ENCODE measurements at places on chromosomes 1 and 21.

DNA sequence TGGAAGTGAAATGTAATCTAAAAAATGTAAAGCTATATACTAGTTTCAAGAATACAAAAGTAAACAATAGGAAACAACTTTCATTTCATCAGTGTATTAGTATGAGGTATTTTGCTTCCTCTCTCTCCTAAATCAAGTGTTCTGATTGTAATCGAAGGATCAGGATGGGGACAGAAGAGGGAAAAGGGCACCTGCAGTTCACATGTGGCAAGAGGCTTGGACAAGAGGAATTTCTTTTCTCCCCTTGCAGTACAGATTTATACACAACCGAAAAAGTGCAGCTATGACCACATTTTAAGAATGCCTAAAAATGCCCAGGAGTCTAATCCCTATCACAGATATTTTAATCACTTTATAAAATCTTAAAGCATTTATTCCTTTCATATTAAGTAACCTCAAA is 63.7 kb downstream of the NRIP1 start:
- no peak for DNase-seq

- DNase-seq: no peak
These were observed 43.7 kb upstream of the CDC42BPA start for GRCh38 chr1:227362039-227362438.

- DNase-seq: no peak
These were observed 13.8 kb upstream of the CAMTA1 start for GRCh38 chr1:6771441-6771769.

DNA sequence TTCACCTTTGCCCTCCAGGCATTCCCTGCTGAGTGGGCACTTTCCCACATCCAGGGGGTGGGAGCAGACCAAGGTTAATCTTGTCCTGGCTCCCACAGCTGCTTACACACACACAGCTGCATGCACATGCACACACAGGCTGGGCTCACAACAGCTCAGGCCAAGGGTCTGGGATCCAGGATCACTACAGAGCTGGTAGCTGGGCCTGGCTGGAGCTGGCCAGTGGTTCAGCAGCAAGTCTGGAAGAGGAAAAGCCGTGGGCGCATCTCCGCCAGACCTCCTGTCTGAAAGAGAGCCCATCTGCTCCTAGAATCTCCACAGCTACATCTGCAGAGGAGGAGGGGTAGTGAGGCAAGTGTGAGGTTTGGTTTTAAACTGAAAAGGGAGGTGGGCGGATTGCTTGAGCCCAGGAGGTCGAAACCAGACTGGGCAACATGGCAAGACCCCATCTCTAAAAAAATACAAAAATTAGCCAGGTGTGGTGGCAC is 3.8 kb downstream of the CDK18 start:
- DNase-seq: no peak

DNA sequence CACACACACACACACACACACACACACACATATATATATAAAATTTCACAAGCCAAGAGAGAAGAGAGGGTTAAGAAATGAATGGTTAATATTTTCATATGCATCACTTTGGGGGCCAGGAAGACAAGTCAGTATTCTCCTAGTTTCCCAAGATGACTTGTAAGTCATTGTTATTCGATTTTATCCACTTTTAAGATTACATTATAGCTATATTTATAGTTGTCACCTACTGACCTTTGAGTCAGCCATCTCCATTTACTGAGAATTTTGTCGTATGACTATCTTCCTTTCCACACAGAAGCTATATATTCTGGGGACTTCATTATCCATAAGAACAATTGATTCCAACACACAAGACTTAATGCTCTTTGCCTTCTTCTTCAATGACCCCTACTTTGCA is 8.9 kb downstream of the LYST start:
- no peak for DNase-seq

DNA sequence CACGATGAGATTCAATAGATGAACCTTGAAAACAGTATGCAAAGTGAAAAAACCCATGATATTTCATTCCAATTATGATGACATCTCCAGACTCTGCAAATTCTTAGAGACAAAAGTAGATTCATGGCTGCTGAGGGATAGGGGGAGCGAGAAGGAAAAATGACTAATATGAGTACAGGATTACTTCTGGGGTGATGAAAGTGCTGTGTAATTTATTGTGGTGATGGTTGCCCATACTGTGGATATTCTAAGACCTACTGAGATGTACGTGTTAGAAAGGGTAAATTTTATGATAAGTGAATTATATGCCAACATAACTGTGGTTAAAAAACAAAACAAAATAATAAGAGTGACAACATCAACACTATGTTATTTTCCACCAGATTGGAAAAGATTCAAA is 18.9 kb upstream of the RGS7 start:
- no peak for DNase-seq

GRCh38 chr1:43552813-43553212 is 22.1 kb downstream of the PTPRF start:
- DNase-seq: no peak

- no peak for DNase-seq
These were observed 53.5 kb downstream of the S1PR1 start for GRCh38 chr1:101290119-101290921.

DNA sequence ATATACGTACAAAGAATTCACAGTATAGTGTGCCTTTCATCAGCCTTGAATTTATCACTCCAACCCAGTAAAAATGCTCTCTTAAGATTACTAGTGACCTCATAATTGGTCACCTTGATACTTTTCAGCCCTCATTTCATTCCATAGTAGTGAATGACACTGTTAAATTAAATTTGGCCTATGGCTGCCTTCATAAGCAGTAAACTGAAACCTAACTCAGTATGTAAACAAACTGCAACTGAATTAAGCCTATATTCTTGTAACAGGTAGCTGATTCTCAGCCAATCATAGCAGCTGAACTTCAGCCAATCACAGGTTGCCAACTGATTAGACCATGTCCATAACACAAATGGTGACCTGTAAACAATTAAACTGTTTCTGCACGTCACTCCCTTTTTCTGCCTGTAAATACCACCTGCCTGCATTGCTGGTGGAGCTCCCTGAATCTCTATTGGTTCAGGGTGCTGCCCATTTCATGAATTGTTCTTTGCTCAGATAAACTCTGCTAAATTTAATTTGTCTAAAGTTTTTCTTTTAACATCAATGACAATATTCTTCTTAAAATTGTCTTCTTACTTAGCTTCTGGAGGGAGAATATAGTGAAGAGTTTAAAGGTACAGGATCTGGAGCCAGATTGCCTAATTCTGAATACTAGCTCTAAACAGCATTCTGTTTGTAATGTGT is 24.0 kb upstream of the CAMSAP2 start:
- DNase-seq: no peak

- DNase-seq: no peak
These were observed 8.0 kb upstream of the SPOCD1 start for GRCh38 chr1:31823780-31824179.

DNA sequence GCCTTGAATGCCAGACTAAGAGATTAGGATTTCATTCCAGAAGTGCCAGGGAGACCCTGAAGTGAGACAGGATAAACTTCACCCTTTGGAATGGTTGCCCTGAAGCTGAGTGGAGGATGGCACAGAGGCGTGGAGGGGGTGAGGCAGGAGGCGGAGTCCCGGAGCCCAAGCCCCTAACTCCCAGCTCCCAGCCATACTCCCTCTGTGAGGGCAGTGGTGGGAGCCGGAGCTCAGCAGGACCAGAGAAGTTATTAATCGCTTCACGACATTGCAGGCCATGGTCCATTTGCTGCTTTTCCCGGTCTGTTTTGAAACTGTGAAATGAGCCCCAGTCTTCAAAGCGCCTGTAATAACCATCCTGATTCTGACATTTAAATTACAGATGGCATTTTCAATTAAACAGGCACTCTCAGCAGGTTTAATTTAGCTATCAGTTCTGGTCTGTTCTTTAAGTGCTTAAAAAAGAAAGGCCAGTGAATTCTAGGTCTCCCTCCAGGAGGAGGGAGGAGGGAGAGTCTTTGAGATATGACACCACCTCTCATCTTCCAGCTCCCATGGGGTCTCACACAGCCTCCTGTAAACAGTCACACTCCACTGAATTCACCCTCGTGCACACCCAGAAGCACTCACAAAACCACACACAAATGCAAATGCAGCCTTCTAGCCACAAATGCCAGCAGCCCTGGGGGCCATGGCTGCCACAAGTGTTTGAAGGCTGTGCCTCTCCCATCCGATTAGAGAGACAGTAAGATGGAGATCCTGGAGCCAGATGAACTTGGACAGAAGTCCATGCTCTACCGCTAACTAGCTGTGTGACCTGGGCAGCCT is 19.6 kb downstream of the FBXO2 start:
- peak; percentile 61 for DNase-seq

- DNase-seq: no peak
These were observed 426.8 kb upstream of the VAMP3 start for GRCh38 chr1:7344299-7344698.

DNA sequence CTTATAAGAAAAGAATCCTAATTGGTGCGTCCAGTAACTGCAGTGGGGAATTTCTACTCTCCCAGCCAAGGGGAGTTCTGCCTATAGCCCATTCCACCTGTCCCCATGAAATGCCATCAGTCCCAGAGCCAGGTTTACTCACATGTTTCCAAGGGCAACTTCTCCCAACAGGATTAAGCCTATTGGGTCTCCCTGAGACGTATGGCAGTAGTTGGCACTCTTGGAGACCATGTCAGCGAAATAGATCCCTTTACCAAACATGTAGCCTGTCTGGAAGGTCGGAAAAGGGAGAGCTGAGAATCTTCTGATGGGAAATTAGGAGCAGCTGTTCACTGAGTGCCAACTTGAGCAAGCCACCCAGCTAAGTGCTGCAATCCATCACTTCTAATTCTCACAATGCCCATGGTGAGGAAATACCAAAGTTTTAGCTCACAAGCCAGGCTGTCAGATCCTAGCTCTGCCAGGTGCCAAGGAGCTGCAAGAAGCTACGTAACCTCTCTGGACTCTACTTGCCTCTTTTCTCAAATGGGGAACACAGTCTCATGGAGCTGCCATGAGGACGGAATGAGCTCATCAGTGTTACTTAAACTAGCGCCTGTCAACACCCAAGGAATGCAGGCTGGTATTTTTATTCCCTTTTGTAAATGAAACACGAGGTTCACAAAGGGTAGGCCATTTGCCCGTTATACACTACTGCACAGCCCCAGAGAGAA is 43.9 kb downstream of the PARP1 start:
- DNase-seq: no peak

- no peak for DNase-seq
These were observed 17.6 kb downstream of the SEMA6C start for GRCh38 chr1:151128800-151129199.

GRCh38 chr1:11629184-11630016 is 24.8 kb downstream of the FBXO2 start:
- no peak for DNase-seq

- no peak for DNase-seq
These were observed 19.0 kb upstream of the PTPN14 start for GRCh38 chr1:214570442-214570841.

DNA sequence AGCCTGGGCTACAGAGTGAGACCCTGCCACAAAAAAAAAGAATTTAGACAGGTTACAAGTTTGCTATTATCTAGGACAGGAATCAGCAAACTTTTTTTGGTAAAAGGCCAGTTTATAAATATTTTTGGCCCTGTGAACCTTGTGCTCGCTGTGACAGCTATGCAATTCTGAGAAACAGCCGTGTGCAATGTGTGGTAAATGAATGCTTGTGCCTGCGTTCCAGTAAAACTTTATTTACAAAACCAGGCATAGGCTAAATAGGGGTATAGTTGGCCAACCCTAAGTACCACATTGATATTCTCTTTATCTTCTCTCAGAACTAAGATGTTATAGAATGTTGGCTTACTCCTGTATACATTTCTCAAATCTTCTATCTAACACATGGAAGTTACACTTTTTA is 24.3 kb downstream of the FBXO28 start:
- no peak for DNase-seq

DNA sequence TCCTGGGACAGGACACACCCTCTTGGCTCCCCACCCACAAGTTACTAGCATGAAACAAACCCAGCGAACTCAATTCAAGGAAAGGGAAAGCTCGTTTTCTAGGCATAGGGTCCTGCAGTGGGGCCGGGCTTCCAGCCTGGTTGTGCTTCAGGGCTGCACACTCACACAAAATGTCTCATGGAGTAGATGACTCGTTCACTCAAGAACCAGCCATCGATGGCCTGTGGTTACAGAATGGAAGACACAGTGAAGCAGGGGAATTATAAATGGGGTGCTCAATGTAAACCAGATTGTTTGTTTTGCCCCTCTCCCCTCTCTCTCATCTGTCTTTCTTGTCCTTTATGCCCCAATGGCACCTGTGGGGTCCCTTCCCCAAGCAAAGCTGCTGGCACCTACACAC is 56.0 kb upstream of the COX20 start:
- no peak for DNase-seq

DNA sequence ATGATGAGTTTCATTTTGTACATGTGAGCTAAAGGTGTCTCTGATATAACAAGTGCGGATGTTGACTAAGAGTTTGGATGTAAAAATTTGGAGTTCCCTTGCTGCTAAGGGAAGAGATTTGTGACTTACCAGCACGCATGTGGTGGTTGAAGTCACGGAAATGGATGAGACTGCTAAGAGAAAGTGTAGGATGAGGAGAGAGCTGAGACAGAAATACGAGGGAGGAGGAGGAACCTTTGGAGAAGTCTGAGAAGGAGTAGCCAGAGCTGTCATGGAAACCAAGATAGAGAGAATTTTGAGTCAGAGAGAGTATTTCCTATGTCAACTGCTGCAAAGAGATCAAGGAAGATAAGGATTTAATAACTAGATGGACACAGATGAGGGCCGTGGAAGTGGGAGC is 106.5 kb upstream of the COL24A1 start:
- DNase-seq: no peak

GRCh38 chr1:84861516-84861915 is 31.5 kb downstream of the LPAR3 start:
- DNase-seq: no peak

- no peak for DNase-seq
These were observed 1260.8 kb downstream of the BRINP3 start for GRCh38 chr1:189216886-189217285.

DNA sequence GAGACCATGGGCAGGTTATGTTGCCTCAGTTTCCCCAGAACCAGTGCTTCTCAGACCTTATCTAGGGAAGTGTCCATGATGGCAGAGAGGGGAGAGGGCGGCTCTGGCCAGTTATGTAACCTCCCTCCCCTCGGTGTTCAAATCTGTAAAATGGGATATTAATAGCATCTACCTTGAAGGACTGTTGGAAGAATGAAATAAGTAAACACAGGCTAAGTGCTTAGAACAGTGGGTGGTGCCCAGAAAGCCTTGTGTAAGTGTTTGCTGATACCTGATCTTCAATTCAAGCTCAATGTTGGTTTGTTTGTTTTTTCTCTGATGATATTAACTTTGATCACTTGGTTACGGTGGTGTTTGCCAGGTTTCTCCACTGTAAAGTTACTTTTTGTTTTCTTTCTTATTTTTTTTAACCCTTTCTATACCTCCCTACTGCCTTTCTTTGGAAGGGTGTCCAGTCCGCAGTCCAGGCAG is 34.9 kb downstream of the EPHA2 start:
- no peak for DNase-seq

GRCh38 chr21:26842300-26842699 is 2.9 kb downstream of the ADAMTS1 start:
- DNase-seq: no peak
